Effector memory CD4-positive, alpha-beta T cell (primary cell): ENCODE measurements at places on chromosomes 1 and 21.

- no peaks in the 10 kb centered on the region for H3K4me1 ChIP-seq
- no peaks in the 10 kb centered on the region for H3K36me3 ChIP-seq
- no peak overlapping the region for H3K27ac ChIP-seq
- H3K4me3 ChIP-seq = no peak overlapping the region
- no peaks in the 10 kb centered on the region for H3K27me3 ChIP-seq
These were observed 44.6 kb upstream of the CLDN14 start for GRCh38 chr21:36524477-36524876.

DNA sequence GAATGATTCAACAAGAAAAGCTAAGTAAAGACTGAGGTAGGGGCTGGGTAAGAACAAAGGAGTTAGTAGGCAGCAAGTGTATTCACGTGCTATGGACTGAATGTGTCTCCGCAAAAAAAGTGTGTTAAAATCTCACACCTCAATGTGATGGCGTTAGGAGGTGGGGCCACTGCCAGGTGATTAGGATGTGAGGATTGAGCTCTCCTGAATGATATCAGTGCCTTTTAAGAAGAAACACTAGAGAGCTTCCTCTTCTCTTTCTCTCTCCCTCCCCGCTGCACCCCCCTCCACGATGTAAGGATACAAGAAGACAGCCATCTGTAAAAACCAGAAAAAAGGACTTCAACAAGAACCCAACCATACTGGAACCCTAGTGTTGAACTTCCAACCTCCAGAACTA is 396.1 kb upstream of the PLXNA2 start:
- H3K4me3 ChIP-seq = no peak overlapping the region
- no peak for DNase-seq
- no peaks in the 10 kb centered on the region for H3K36me3 ChIP-seq

DNA sequence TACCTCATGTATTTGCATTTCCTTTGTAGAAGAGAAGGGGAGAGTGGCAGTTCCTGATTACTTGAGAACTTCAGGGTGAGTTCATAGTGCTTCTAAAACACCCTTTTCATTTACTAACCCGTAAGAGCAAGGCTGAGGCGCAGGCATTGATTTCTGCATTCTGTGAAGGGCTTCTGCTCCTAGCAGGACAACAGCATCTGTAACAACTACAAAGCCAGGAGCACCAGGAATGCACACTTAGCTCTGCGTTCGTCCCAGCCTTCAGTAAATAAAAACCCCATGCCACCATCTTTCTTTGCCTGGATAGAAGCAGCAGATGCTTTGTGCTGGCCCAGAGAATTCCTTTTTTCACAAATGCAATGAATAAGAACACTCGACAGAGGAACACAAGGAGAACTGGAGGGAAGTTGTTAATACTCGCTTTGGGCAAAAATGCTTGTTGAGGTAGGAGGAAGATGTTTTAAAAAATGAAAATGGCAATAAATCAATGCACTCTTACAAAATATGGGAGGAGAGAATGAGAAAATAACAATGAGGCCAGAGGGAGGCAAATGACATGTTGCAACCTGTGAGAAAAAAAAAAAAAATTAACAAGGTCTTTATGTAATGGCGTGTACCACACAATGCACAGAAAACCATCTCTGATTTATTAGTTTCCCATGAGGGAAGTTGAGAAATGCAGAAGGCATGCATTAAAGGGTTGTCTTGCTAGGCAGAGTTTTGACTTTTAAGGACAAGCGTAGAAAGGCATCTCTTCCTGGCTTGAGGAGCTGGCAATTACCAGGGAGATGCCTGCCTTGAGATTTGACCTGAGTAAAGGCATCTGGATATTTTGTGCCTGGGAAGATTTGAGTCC is 418.8 kb downstream of the DISC1 start:
- H3K27me3 ChIP-seq = no peaks in the 10 kb centered on the region
- H3K36me3 ChIP-seq = no peaks in the 10 kb centered on the region
- H3K4me3 ChIP-seq = no peak overlapping the region
- DNase-seq = no peak
- no peaks in the 10 kb centered on the region for H3K4me1 ChIP-seq

DNA sequence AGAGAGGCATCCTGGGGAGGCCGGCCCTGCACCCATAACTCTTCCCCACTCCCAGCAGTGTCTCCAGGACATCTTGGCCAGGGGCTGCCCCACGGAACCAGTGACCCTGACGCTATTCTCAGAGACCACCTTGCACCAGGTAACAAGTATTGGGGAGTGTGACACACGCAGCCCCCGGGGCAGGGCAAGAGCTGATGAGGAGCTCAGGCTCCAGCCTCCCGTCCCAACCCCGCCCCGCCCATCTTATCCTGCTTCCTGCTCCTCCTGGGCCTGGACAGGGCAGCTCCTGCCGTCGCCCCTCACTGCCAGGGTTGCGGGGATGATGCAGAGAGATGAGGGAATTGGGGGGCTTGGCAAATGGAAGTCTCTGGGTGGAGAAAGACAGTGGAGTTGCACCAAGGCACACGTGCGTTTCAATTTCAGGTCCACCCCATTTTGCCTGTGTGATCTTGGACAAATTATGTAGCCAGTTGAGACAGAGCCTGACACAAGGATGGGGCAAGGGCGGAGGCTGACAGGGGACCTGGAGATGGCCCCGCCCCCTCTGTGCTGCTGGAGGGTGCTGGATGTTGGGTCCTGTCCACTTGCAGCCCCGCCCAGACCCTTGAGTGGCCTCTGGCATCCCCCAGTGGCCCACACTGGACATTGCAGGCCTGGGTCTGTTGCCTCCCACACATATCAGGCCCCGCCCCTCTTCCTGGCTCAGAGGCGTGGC is 10.7 kb downstream of the CLCNKA start:
- no peaks in the 10 kb centered on the region for H3K27me3 ChIP-seq
- no peak overlapping the region for H3K27ac ChIP-seq

DNA sequence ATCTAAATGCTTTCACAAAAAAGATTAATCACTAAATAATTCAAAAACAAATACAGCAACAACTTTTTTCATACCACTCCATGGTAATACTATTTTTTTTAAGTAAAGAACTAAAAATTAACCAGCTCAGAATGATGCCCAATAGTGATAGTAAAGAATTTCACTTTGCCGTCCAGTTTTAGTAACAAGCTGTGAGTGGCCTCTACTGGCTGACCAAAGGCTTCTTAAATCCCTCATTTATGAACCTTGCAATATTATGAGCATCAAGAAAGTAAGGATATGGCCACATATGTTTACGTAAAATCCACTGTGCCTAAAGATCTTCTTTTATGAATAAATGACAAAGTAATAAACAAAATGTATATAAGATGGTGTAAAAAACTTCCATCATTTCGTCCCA is 108.6 kb downstream of the GPATCH2 start:
- no peak overlapping the region for H3K4me3 ChIP-seq
- no peaks in the 10 kb centered on the region for H3K36me3 ChIP-seq

DNA sequence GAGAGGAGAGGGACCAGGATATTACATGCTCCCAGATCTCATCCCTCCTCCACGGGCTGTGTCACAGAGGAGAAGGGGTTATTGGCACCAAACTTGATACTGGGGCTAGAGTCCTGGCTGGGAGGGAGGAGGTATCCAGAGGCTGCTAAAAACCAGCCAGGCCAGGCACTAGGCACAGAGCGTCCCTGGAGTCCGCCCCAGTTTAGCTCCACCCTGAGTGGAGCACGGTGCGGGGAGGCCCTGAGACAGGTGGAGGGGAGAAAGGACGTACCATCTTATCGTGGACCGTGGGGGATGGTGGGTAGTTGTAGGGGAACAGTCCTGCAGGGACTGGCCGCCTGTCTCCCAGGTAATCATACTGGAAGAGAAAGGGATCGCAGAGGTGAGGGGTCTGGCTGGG is 42.7 kb upstream of the GOLT1A start:
- H3K27ac ChIP-seq = no peak overlapping the region
- H3K4me3 ChIP-seq = no peak overlapping the region
- H3K36me3 ChIP-seq = no peaks in the 10 kb centered on the region
- H3K27me3 ChIP-seq = no peaks in the 10 kb centered on the region

GRCh38 chr21:42182713-42183371 is 36.1 kb upstream of the ABCG1 start:
- peaks cover 19% of the 10 kb centered on the region for H3K4me1 ChIP-seq
- H3K36me3 ChIP-seq = no peaks in the 10 kb centered on the region
- no peaks in the 10 kb centered on the region for H3K27me3 ChIP-seq
- H3K27ac ChIP-seq = no peak overlapping the region

- no peaks in the 10 kb centered on the region for H3K4me1 ChIP-seq
- no peak for DNase-seq
- H3K27me3 ChIP-seq = no peaks in the 10 kb centered on the region
- no peak overlapping the region for H3K4me3 ChIP-seq
- H3K36me3 ChIP-seq = no peaks in the 10 kb centered on the region
These were observed 633.8 kb downstream of the PTPRC start for GRCh38 chr1:199272628-199273086.

DNA sequence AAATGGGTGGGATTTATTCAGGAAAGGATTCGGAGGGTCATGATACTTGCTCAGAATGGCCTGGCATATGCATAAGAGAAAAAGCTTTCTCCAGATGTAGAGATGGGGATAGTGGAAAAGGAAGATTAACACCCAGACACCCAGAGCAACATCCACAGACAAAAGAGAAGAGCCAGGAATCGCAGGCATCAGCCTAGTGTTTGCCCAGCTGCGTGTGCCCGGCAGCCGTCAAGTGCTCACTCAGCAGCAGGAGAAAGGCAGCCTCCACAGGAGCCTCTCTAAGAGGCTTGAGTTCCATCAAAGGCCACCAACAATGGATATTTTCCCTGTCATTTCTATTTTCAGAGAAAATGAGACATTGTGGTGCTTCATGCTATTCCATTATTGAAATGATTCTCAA is 54.7 kb downstream of the NTPCR start:
- H3K4me3 ChIP-seq = no peak overlapping the region
- DNase-seq = no peak
- H3K4me1 ChIP-seq = no peaks in the 10 kb centered on the region

DNA sequence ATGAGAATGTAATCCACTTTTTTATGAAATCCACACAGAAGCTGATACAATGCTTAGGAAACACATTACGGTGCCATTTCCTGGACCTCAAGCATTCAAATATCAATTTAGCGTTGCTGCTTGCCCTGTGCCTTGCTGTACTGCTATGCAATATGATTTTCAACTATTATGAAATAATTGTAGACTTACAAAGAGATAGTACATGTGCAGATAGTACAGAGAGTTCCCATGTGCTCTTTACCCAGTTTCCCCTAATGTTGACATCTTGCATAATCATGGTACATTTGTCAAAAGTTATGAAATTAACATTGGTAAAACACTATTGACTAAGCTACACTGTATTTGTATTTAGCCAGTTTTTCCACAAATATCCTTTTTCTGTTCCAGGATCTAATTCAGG is 37.7 kb upstream of the PTBP2 start:
- no peaks in the 10 kb centered on the region for H3K36me3 ChIP-seq
- H3K4me3 ChIP-seq = no peak overlapping the region
- DNase-seq = no peak
- H3K27me3 ChIP-seq = no peaks in the 10 kb centered on the region
- H3K4me1 ChIP-seq = no peaks in the 10 kb centered on the region

GRCh38 chr1:5910666-5911065 is 81.6 kb downstream of the NPHP4 start:
- no peak overlapping the region for H3K27ac ChIP-seq
- DNase-seq = no peak
- H3K36me3 ChIP-seq = no peaks in the 10 kb centered on the region
- H3K4me1 ChIP-seq = no peaks in the 10 kb centered on the region
- no peak overlapping the region for H3K4me3 ChIP-seq

DNA sequence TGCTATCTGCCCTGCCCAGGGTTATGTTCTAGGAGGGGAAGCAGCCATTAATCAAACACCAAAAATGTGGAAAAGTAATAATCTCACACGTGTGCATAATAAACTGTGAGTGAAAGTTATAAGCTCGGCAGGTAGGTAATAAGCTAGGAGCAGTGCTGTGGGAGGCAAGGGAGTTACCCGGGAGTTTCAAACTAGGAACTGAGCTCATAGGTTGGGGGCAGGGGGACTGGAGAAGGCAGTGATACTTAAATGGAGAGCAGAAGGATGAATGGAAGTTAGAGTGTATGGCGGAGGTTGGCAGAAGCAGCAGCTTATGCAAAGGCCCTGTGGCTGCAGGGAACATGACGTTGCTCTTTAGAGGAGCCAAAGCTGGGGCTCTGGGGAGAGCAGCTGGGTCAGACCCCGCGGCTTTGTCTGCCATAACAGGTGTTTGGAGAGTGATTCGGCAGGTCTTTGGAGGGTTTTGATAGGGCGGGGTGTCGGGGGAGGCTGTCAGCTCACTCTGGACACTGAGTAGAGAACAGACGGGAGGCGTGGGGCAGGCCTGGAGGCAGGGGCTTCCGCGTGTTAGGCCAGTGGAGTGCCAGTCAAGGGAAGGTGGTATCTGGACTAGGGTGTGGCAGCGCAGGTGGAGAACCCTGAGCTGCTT is 20.0 kb downstream of the PTPRF start:
- H3K4me3 ChIP-seq = no peak overlapping the region
- H3K4me1 ChIP-seq = no peaks in the 10 kb centered on the region
- H3K27me3 ChIP-seq = no peaks in the 10 kb centered on the region
- no peak overlapping the region for H3K27ac ChIP-seq
- DNase-seq = no peak

DNA sequence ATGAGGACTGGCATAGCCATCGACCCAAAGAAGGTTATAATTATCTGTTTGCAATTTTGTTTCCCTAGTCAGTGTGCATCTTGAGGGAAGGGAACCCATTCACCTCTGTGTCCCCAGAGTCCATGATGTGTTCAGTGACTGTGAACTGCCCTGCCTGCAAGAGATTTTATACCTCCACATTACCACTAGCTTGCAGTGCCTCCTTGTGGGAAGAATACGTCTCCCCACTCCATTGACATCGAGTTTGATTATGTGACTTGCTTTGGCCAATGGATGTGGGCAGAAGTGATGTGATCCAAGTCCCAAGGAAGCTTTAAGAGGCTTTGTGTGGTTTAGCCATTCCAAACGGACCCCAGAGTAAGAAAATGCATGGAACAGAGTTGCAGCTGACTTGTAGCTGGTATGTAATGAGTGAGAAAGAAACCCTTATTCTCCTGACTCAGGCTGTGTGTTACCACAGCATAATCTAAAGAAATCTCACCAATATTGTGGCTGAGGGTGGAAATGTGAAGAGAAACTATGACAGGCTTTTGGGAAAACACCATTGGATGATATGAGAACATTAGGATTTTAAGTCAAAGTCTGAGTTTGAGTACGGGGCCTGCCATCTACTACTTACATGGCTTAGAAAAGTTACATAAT is 47.8 kb upstream of the NRDC start:
- H3K27ac ChIP-seq = no peak overlapping the region
- no peaks in the 10 kb centered on the region for H3K27me3 ChIP-seq
- H3K4me3 ChIP-seq = no peak overlapping the region
- DNase-seq = no peak
